Purkinje cell (primary cell): ENCODE measurements at places on chromosomes 13 and 19. TPM values are rescaled to one million over a fixed set of nuclear protein-coding genes. Genes with fewer than 3 reads are reported as not detected.

Gene PSG4
- polyA plus RNA-seq, result not detected in 2 replicates

Gene ZNF208
- 115 and 156 TPM in 2 replicates for polyA plus RNA-seq

Gene CGB5
- polyA plus RNA-seq, result not detected in 2 replicates

Gene ZNF836
- polyA plus RNA-seq, result 12.4 and 18.1 TPM in 2 replicates

Gene RPL13A
- polyA plus RNA-seq, result 290 and 308 TPM in 2 replicates

Gene COMMD6
- 264 and 289 TPM in 2 replicates for polyA plus RNA-seq

Gene TEX26
- 0.70 and 7.1 TPM in 2 replicates for polyA plus RNA-seq

Gene C1QTNF9B
- polyA plus RNA-seq, result 0.36 TPM in 1 of 2 replicates, not detected in the other

Gene RNF113B
- polyA plus RNA-seq, result 0.69 TPM in 1 of 2 replicates, not detected in the other

Gene AMER2
- polyA plus RNA-seq, result 11.0 and 15.7 TPM in 2 replicates

Gene BCAM
- polyA plus RNA-seq, result not detected in 2 replicates

Gene MBD3L3
- not detected in 2 replicates for polyA plus RNA-seq

Gene TMEM150B
- polyA plus RNA-seq, result not detected in 2 replicates

Gene CD177
- polyA plus RNA-seq, result 0.36 TPM in 1 of 2 replicates, not detected in the other

Gene LILRB5
- 0.13 and 0.15 TPM in 2 replicates for polyA plus RNA-seq

Gene PCSK4
- polyA plus RNA-seq, result not detected in 2 replicates

Gene ZNF534
- polyA plus RNA-seq, result 0.73 and 0.85 TPM in 2 replicates

Gene MIA
- not detected in 2 replicates for polyA plus RNA-seq

Gene KIR2DL1
- not detected in 2 replicates for polyA plus RNA-seq

Gene GPR183
- polyA plus RNA-seq, result 0.32 TPM in 1 of 2 replicates, not detected in the other

Gene POSTN
- polyA plus RNA-seq, result 3.1 TPM in 1 of 2 replicates, not detected in the other

Gene ZNF415
- polyA plus RNA-seq, result 46.1 and 56.6 TPM in 2 replicates

Gene CD70
- 2.3 TPM in 1 of 2 replicates, not detected in the other for polyA plus RNA-seq

Gene RDH8
- not detected in 2 replicates for polyA plus RNA-seq
